Stimulated activated CD8-positive, alpha-beta memory T cell treated with anti-CD3 and anti-CD28 coated beads, Interleukin-12 subunit alpha, Interleukin-12 subunit beta, amount 100 ng/mL, for 1 hour (primary cell): ENCODE measurements at places on chromosomes 5 and 9.

DNA sequence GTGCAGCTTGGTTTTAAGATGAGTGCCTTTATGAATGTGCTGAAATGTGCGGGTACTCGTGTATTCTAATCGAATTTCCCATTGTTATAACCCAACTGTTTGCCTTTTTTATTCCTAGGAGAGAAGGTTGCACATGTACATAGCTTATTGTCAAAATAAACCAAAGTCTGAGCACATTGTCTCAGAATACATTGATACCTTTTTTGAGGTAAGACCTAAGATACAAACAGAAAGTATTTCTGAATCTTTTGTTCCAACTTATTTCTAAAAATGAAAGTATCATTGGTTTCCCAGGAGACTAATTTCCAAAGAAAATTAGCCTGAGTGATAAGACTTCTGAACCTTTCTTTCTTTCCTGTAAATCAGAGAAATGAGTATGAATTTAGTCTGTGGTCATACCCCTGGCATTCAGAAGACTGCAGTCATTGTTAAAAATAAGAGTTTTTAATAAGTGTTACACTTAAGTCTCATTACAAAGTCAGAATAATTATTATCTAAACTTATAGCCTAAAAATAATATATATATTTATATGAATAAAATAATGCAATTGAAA lies 102.4 kb upstream of the OTULINL start:
- no peak for DNase-seq

- DNase-seq, result peak; percentile 69
Measured at GRCh38 chr5:56951946-56952691, at the start of gene MIER3. TSS of gene MIER3 (minus strand) at chr5:56952123. CDS start at chr5:56952102, 21 bp downstream.

- DNase-seq, result no peak
Measured at GRCh38 chr5:89351975-89352374, 469.0 kb upstream of the MEF2C start.

DNA sequence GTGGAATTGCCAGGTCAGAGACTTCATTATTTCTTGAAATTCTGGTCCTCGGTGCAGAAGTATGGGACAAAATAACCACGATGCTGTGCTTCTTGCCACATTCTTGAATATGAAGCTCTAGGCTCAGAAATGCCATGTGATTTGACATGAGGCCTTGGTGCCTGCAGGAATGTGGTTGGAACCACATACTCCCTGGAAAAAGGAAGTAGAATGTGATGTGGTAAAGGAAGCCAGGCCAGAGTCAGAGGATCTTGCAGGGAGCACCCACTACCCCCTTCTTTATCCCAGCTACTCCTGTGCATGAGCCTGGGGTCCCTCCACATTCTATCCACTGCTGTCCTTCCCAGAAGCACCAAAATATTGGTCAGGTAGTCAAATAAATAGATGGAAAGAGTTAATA lies 80.9 kb downstream of the FOXD1 start:
- no peak for DNase-seq

DNA sequence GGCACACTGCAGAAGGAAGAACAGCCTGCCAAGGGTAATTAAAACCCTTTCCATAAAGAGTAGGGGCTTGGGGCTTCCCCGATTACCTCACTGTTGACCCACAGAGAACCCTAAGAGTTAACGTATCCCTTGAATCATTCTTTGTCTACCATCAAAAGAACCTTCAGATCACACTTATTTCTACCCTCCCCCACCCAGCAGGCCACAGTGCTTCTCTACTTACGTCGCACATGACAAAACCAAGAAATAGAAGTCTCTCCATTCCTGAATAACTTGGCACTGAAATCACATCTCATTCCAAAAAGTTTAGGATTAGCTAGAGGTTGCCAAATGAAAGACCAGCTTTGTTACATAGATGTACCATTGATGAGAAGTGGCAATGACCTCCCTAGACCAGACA lies 268.7 kb upstream of the GAS1 start:
- DNase-seq, result no peak

GRCh38 chr9:13322828-13323550 lies 43.5 kb upstream of the MPDZ start:
- DNase-seq, result no peak

DNA sequence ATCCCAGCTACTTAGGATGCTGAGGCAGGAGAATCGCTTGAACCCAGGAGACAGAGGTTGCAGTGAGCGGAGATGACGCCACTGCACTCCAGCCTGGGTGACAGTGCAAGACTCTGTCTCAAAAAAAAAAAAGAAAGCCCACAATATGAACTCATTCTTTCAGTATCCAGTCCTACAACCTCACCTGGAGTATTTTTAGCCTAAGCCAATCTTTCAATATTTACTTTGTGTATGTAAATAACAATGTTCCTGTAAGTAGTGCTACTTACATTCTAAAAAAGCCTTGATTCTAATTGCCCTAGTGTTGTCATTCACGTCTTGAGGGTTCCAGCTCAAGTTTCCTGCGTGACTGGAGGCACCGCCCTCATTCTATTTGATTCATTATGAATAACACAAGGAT lies 62.0 kb downstream of the BHMT start:
- DNase-seq, result no peak

DNA sequence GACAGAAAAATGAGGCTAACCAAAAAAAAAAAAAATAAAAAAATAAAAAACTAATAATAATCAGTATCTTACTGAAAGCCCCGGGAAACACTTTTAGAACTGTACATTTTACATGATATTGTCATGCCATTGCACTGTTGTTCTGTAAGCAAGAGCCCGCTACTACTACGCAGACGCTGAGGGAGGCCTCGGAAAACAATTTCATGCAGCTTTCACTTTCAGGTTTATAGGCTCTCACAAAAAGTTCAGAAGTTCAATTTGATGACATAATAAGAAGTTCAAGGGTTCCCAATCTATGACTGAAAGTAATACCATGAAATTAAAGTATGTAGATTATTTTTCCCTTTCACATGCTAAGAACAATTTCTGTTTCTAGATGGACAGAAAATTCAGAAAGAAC lies 318.3 kb upstream of the ITGA1 start:
- DNase-seq, result no peak

DNA sequence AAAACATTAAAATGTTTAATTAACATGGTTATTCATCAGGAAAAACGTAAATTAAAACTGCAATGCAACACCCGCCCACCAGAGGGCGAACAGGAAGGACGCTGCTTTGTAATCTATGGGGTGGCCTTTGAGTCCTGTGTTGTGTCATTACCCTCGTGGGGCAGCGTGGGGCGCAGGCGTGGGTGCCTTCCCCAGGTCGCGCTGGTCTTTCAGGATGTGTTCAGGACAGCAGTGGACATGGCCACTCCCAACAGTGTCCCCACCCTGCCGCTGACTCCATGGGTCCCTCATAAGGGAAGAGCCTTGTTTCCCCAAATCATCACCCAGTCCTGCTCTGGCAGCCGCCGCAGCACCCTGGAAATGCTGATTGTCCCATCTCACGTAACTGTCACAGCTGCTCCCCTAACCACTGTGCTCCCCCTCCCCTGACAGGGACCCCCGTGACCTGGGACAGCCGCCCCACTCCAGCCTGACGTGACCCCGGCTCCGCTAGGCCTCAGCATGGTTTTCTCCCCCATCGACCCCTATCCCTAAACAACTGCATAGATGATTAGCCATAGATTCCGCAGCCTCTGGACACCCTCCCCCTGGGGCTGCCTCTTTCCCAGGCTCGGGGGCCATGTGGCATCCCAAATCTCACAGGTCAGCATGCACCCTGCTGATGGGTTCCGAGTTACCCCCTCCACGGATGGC lies 36.4 kb downstream of the GLT6D1 start:
- DNase-seq, result peak; percentile 25

GRCh38 chr5:143176048-143176447 lies 227.4 kb downstream of the NR3C1 start:
- no peak for DNase-seq

- DNase-seq, result no peak
Measured at GRCh38 chr5:84265739-84266550, 118.7 kb downstream of the EDIL3 start.

- DNase-seq, result no peak
Measured at GRCh38 chr9:68832101-68832500, 127.1 kb downstream of the PIP5K1B start.

GRCh38 chr9:25226901-25227686 lies 451.1 kb downstream of the TUSC1 start:
- DNase-seq, result no peak

GRCh38 chr5:157469073-157469472 lies 9.1 kb downstream of the NIPAL4 start:
- DNase-seq, result no peak

- peak; percentile 40 for DNase-seq
Measured at GRCh38 chr9:129889941-129890717, 54.9 kb downstream of the USP20 start.

DNA sequence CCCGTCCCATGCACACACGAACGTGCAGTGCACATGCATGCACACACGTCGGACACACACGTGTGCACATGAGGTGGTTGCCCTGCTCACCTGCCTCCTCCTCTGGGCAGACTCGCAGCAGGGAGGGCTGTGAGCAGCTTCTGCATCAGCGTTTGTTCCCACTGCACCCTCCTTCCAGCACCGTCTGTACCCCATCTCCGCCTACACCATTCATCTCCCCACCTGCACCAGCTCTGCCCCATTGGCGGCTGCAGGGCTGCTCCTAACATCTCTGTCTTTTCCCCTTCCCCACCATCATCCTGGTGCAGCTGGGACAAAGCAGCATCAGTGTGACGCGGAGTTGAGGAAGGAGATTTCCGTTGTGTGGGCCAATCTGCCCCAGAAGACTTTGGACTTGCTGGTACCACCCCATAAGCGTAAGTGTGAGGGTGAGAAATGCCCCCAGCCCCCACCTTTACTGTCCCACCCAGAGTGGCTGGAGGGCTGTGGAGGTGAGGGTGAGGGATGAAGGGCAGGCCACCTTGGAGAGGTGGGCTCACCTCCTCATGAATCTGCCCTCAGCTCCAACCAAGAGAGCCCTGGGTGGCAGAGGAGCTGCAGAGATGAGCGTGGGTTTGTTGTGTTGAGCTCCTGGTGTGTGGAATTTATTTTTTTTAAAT lies 234.6 kb downstream of the CACNA1B start:
- DNase-seq, result no peak

- no peak for DNase-seq
Measured at GRCh38 chr5:173669483-173669882, 53.0 kb upstream of the BOD1 start.

DNA sequence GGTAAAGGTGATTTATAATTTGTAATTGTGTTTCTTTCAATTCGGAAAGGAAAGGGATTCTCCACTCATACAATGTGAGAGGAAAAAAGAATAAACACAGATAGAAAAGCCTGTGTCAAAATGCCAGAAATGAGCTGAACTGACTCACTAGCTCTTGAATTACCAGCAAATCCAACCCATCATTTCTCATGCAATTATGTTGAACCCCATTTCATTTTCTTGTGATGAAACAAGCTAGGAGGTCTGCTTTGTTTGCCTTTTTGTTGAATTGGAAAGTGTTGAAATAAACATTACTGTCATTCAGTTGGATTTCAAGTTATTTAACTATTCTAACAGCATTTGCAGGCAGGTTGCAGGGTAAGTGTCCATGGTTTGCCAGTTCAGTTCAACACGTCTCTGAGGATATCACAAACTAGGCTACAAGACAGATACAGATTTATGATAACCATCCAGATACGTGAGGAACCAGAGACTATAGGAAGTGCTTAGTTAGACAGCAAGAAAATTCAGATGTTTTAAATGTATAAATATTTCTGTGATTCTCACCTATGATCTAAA lies 547.2 kb downstream of the MAT2B start:
- no peak for DNase-seq

DNA sequence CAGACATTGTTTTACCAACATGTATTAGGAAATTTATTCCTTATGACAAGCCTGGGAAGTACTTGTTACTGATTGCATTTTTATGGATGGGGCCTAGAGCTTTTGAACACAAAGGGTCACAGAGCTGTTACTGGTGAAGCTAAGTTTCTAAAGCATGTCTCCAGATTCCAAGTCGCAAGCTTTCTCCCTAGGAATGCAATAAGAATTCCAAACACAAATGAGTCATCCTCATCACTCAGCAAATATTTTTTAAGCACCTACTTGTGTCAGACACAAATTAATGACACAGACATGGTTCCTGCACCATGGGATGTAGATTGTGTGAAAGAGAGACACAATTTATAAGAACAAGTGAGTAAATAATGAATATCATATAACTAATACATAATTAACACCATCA lies 11.0 kb upstream of the SH3RF2 start:
- DNase-seq, result no peak

GRCh38 chr5:147818290-147818689 lies 13.2 kb downstream of the SPINK1 start:
- DNase-seq, result no peak

DNA sequence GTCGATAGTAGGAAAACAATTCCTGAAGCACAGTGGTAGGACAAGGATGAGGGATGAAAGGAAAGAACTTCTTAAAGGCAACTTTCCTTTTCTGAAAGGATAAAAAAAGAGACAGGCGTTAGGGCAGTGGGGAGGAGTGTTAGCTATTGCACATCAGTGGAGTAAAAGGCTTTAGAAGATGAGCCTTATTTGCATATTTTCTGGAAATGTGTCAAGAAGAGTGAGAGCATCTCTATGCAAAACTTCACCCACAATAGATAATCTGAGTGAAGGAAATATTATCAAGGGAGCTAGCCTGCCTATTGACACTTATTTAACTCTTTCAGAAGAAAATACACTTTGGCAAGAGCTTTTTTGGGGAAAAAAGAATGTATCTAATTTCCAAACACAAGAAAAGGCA lies 151.6 kb downstream of the MACIR start:
- DNase-seq, result no peak

DNA sequence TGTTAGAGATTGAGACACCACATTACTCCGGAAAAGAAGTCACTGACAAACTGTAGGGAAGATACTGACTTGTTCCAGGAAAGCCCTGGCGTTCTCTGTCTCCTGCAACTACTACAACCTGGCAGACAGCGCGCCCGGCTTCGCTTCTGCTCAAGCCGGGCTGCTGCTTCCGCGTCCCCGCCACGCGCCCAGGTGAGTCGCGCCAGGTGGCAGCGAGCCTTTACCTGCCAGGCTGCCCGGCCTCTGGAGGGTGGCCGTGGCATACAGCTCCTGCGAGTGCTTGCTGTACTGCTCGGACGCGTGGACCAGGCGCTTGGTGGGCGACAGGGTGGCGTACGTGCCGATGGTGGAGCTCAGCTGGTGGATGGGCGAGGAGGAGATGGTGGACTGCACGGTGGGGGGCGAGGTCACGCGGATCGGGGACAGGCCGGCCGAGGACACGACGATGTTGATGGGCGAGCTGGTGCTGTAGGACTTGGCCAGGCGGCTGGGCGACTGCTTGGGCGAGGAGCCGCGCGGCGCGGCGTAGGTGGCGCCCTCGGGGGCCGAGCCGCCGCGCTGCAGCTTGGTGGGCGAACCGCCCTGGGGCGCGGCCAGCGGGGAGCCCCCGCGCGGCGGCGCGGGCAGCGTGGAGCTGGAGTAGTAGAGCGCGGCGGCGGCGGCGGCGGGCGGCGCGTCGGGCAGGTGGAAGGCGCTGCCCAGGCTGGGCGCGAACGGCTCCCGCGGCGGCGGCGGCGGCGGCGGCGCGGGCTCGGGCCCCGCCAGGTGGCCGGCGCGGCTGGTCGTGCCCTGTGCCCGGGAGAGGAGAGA lies 519.6 kb downstream of the CTNND2 start:
- DNase-seq, result no peak

DNA sequence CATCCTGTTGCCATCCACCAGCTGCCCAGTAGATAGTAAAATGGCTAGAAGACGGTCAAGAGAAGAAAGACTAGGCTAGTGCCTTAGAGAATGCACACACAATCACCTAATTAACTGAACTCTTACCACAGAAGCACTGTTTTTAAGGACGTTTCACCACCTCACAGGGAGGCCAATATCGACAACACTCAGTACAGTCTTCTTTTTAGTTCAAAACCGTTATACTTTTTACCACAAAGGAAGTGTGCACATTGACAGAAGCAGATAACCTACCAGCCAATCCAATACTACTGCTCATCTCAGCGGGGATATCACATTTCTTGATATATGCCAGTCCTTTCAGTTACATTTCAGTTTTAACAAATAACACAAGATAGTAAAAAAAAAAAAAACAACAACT lies 122.3 kb downstream of the GNAQ start:
- no peak for DNase-seq
